Osteocyte (in vitro differentiated cells): ENCODE measurements at places on chromosomes 3 and 15. TPM values are rescaled to one million over a fixed set of nuclear protein-coding genes. Genes with fewer than 3 reads are reported as not detected.

THSD4 gene
- 4.5 and 5.7 TPM in 2 replicates for total RNA-seq

RAD51 gene
- 8.5 and 8.6 TPM in 2 replicates for total RNA-seq

CIDEC gene
- not detected in 2 replicates for total RNA-seq

GOLGA8T gene
- 0.94 TPM in 1 of 2 replicates, not detected in the other for total RNA-seq

CLASP2 gene
- 42.6 and 51.2 TPM in 2 replicates for total RNA-seq

NEK10 gene
- 6.8 and 10.1 TPM in 2 replicates for total RNA-seq

RTP1 gene
- not detected in 2 replicates for total RNA-seq

ACKR4 gene
- 0.42 and 0.64 TPM in 2 replicates for total RNA-seq

IGSF11 gene
- total RNA-seq: not detected in 2 replicates

RNU5B-1 gene
- total RNA-seq: 18.5 and 32.7 TPM in 2 replicates
